Aorta (tissue), 5 donors: ENCODE measurements at places on chromosomes 5 and 9. TPM values are rescaled to one million over a fixed set of nuclear protein-coding genes. Genes with fewer than 3 reads are reported as not detected.

DNA sequence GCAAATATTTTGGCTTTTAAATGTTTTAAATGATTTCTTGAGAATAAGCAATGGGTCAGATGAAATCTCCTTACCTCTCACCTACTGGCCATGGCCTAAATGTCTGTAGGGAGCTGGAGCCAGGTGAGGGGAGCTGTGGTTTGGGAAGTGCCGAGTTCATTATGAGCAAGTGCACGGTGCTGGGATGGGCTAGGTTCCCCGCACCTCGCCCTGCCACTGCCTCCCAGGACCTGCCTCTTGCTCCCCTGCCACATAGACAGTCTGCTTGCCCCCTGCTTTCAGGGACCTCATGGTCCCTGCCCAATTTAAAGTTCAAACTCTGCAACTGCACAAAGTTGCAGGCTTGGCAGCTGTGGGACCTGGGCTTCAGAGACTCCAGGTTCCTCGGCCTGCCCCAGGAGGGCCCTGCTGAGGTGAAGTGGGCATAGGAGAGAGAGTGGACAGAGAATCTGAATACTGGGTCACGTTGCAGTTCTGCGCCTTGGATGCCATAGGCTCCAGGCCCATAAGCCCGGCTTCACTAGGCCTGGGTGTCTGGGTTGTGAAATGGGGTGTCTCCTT, 5.4 kb downstream of the OR13J1 start:
- DNase-seq: no peak

The GABBR2 gene
- total RNA-seq: not detected

The ANKRD33B gene
- 4.9 TPM for total RNA-seq

GRCh38 chr9:116504081-116504480, 183.0 kb upstream of the TRIM32 start:
- no peak for DNase-seq

- peak; percentile 17 for DNase-seq
Observed at GRCh38 chr9:123407217-123407851, 51.3 kb downstream of the CRB2 start.

DNA sequence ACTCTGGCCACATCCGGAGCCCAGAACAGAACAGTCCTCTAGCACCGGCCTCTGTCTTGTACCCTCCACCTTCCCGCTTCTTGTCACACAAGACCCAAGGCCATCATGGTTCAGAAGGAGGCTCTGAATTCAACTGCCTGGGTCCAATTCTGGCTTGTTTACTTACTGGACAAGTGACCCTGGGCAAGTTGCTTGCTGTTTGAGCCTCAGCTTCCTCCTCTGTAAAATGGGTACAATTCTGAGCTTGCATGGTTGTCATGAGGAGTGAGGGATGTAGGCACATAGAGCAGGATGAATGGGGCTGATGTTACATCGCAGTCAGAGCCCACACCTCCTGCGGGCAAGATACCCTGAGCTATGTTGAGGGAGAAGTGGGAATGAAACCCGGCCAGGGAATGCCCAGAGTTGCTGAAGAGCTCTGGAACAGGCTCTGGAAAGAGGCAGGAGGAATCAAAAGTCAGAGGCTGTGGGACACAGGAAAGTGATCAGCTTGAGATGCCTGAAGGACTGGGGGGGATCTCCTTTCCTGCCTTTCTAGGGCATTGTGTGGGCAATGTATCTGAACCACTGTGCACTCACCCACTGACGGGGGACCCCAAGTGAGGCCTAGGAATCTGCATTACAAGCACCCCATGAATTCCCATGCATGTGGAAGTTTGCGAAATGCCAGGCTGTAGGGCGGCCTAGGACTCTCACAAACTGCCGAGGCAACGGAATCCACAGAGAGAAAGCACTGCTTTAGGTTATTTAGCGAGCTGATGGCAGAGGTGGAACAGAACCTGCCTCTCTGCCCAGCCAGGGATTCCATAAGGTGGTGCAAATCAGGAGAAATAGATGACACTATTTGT, 29.4 kb upstream of the IL17B start:
- DNase-seq: peak; percentile 28

DNA sequence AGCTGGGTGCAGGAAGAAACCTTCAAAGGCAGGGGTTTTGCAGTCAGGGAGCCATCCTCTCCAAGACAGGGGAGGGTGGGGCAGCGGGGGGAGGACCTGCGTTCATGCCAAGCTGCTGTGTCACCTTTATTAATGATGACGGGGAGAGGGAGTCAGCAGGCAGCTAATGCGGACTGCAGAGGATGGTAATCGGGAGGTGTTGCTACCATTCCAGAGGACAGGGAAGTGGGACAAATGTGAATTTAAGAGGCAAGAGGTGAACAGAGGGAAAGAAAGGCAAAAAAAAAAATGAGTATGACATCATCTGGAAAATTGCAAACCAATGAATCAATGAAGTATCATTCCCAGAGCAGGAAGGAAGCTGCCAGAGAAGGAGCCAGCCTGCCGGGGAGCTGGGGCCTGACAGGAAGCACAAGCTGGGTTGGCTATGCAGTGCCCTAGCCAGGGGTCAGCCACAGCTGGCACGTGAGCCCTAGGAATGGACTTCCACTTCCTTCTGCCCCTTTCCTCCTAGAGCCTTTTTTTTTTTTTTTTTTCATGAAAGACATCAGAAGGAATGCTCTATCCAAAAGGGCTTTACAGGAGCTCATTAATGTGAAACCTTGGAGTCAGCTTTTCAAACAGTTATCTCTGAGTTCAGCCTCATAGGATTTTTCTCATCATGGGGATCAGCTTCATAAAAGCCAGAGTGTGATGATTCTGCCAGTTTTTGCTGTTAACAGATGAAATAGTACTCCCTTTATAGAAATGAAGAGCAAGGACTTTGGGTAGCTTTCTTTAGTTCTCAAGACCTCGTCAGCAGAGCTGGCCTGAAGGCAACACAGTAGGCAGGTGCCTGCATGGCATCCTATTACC, 9.2 kb downstream of the INSYN2B start:
- no peak for DNase-seq

The TRIM36 gene
- 4.4 TPM for total RNA-seq

- no peak for DNase-seq
Observed at GRCh38 chr5:17813214-17813613, 179.0 kb downstream of the TAF11L14 start.

DNA sequence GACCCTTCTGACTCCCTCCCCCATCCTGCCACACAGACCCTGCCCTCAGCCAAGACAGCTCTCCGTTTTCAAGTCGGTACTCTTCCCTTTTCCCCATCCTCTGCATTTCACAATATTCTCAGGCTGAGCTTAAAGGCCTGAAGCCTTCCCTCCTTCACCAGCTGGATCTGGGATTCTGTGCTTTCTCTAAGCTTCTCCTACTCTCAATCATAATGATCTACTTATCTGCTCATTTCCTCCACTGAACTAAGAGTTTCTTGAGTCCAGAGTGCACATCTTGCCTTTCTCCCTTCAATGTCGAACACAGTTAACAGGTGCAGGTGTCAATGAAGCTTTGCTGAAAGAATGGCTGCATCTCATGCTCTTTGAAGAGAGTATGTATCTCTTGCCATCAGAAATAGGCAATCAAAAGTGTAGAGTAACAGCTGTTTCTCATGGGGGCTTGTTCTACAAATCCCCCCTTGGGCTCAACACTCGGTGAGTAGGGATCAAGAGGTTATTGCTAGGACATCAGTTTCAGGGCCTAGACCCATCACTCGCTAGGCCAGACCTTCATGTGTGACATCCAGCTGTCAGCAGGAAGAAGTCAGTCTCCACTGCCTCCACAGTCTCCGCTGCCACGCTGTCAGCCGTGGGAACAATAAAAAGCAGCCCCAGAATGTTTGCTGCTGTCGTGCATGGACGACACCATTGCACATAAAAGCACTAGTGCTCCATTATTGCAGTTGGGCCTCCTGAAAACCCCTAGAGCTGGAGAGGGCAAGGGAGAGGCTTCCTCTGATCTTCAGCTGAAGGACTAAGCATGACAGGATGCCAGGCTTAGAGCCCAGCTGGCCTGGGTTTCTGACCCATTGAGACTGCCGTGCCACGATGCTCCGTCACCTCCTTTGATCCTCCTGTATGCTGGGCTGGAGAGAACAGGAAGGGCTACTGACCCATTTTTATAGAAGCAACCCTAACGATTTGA, 23.7 kb downstream of the TRAF1 start:
- DNase-seq: no peak

- no peak for DNase-seq
Observed at GRCh38 chr5:131142970-131143617, 22.0 kb downstream of the HINT1 start.

DNA sequence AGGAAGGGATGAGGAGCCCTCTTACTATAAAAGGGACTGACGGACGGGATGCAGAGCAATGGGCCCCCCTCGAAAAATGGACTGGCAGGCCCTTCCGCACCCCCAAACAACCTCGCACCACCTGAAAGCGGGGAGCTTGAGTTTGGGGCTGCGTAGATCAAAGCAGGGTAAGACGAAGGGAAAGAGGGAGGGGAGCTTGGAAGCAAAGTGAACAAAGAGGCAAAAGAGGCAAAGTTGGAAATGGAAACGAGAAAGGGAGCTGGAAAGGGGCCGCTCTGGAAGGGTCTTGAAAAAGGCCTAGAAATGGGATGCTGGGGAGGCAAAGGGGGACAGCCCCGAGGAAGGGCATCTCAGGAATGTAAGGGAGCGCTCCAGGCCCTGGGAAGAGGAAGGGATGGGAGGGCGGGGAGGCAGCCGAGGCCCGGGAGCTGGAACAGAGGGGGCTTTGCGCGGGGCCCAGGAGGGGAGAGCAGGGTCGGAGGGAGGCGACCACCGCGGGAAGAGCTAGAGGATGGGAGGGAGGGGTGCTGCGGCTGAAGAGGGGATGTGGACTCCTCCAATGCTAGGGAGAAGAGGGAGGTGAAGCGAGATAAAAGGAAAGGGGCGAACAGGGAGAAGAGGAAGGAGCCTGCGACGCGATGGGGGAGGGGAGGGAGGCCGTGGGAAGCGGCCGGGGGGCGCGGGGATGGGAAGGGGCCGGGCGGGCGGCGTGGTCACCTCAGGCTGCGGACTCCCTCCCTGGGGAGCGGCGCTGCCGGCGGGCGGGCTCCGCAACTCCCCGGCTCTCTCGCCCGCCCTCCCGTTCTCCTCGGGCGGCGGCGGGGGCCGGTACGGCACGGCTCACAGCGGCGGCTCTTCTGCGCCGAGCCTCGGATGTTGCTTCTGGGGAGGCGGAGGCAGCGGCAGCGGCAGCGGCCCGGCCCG, 577 bp downstream of the RNF145 start:
- DNase-seq: peak; percentile 63
